AG09319 (cell line): ENCODE measurements at places on chromosomes 7 and 10.

- no peak for DNase-seq
Measured at GRCh38 chr10:30059209-30060107, at the start of gene JCAD. Gene JCAD (minus strand): TSS chr10:30059586. CDS start chr10:30047812, 11,774 bp downstream.

DNA sequence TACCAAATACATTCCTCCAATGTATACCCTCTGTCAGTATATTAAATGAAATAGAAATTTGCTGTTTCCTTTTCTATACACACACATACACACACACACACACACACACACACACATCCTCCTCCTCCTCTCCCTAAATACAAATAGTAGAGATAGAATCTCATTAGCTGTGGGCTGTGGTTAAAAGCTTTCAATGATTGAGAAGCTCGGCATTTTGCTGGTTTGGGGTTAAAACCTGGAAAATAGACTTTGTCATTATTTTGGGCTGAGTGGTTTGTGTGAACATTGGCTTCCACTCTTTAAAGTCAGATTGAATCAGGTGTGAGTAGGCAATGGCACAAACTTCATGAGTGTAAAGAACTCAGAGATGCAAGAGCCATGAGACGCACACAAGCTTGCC lies 596.0 kb downstream of the XPNPEP1 start:
- no peak for DNase-seq

- DNase-seq: no peak
Measured at GRCh38 chr10:43452356-43452914, 15.5 kb downstream of the ZNF487 start.

DNA sequence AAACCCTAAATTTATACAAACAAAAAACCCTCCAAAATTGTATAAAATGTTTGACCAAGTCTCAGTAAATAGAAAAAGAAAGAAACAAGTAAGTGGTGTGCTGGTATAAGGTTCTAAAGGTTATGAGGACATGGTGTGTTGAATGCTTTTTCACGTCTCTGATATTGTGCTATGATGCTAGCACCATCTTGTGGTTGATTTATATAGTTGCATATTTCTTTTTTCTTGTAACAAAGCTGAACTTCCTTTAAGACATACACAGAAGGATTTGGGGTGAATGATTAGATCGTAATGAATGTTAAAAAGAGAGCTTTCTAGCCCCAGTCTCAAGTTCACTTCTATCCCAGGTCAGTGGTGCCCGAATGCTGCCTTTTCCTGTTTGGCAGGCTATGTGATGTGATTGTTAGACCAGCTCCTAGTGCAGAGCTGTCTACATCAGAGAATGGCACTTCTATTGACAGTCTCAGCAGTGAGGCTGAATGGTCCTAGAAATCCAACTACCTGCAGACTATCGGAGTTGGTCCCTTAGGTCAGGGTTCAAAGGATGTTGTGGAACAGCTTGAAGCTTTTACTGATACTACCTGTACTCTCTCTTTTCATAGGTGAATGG lies 25.0 kb downstream of the VTI1A start:
- DNase-seq: peak; percentile 14

- peak; percentile 48 for DNase-seq
Measured at GRCh38 chr7:116331020-116331419, 120.7 kb downstream of the TES start.

DNA sequence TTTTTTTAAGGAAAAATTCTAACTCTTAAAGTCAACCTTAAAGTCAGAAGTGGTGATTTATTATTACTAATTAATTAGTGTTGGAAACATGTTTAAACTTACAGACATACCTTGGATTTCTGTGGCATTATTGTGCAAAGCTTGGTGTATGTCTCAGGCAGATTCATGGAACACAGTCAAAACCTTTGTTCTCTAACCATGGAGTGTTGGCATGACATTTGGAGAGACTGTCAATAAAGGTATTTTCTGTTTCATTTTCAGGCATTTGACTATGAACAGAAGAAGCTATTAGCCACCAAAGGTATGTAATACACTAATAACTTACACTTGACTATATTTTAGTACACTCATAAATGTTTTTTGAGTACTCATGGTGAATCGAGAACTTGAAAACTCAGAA lies 293.7 kb downstream of the BICC1 start:
- DNase-seq: no peak

- no peak for DNase-seq
Measured at GRCh38 chr10:29248158-29248557, 40.7 kb upstream of the LYZL1 start.

- no peak for DNase-seq
Measured at GRCh38 chr7:128275681-128276080, 34.6 kb downstream of the LEP start.

DNA sequence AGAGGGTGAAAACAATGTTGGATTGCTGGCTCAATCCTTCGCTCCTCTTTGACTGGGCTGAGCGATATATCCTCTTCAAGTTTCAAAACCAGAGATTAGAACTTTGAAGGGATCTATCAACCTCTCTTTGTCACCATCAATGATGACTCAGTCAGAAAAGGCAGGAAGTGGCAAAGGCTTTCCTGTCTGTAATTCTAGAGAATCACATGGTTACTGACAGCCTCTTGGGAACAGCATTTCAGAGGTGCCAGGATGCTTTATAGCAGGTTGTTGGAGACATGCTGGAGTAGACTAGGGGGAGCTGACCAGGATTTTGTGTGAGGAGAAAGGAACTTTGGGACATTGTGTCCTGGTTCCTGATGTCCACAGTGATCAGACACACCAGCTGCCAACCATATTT lies 81.3 kb downstream of the PRKCQ start:
- DNase-seq: no peak

DNA sequence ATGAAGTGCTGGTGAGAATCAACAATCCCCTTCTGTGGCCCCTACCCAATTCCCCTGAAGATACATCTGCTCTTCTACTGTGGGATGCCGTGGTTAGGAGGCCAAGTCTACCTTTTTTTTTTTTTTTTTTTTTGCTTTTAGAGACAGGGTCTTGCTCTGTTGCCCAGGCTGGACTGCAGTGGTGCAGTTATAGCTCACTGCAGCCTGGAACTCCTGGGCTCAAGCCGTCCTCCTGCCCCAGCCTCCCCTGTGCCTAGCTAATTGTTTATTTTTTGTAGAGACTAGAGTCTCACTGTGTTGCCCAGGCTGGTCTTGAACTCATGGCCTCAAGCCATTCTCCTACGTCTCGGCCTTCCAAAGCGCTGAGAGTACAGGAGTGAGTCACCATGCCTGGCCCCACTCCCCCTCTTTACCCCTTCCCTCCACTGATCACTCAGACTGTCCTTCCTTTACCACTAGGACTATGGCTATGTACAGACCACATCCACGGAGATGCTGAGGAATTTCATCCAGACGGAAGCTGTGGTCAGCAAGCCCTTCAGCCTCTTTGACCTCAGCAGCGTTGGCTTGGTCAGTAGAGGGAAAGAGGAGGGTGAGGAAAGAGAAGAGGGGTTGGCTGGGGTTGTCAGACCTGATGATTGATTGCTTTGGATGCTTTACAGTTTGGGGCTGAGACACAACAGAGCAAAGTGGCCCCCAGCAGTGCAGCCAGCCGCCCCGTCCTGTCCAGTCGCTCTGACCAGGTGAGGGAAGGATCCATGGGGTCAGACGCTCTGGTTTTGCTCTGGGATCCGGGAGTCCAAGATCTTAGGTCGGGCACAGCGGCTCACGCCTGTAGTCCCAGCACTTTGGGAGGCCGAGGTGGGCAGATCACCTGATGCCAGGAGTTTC lies 1.8 kb downstream of the AP4M1 start:
- no peak for DNase-seq

- DNase-seq: no peak
Measured at GRCh38 chr10:43320226-43320625, 51.2 kb upstream of the FXYD4 start.
